ENCODE measurements at places on chromosomes 7 and 10. TPM values are rescaled to one million over a fixed set of nuclear protein-coding genes. Genes with fewer than 3 reads are reported as not detected.

- no peak for DNase-seq
These were observed 330.7 kb downstream of the CDC14C start for GRCh38 chr7:49255054-49255453.

DNA sequence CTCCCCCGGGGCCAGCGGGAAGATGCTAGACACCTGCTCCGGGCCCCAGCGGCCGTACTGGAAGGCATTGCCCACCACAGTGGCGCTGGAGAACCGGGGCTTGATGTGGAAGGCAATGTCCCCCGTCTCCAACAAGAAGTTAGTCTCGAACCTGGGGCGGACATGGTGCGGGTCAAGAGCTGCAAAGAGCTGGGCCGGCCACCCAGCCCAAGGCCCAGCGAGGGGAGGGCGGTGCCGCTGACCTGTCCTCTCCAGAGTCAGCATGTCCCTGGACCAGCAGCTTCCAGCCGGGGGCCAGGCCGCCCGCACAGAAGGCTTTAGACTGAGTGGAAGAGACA is 551 bp downstream of the GRIFIN start:
- no peak for DNase-seq

GRCh38 chr10:48459270-48460150 is 145.4 kb downstream of the ARHGAP22 start:
- no peak for DNase-seq

GRCh38 chr7:77465256-77465655 is 49.1 kb upstream of the GSAP start:
- no peak for DNase-seq

GRCh38 chr7:33792547-33793105 is 112.7 kb upstream of the BMPER start:
- no peak for DNase-seq

DNA sequence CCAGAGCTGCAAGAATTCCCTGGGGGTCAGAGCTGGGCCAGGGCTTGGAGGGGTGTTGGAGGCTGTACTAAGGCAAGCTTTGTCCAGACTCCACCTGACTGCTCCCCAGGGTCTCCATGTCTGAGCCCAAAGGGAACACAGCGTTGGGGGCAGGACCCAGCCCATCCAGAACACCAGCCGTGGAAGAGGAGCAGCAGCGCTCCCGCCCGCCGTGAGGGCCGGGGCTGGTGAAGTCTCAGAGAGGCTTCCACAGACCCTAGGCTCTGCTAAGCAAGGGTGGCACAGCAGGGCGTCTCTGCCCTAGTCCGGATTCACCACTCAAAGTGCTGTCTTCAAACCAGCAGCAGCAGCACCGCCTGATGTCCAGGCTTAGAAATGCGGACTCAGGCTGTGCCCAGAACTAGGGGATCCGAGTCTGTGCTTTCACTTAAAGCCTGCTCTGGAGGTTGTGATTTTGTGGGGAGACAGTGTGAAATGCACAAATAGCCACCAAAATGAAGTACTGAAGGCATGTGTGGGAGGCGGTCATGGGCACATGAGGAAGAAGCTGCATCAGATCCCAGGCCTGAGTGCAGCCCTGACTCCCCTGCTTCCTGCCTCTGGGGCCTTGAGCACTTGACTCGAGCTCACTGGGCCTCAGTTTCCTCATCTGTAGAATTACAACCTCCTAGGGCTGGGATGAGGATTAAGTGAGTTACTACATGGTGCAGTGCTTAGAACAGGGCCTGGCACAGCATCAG is 16.6 kb upstream of the AQP1 start:
- DNase-seq, result no peak

GRCh38 chr10:109895095-109895818 is 28.1 kb downstream of the XPNPEP1 start:
- no peak for DNase-seq

GRCh38 chr10:96025566-96025965 is 17.8 kb upstream of the CCNJ start:
- no peak for DNase-seq

DNA sequence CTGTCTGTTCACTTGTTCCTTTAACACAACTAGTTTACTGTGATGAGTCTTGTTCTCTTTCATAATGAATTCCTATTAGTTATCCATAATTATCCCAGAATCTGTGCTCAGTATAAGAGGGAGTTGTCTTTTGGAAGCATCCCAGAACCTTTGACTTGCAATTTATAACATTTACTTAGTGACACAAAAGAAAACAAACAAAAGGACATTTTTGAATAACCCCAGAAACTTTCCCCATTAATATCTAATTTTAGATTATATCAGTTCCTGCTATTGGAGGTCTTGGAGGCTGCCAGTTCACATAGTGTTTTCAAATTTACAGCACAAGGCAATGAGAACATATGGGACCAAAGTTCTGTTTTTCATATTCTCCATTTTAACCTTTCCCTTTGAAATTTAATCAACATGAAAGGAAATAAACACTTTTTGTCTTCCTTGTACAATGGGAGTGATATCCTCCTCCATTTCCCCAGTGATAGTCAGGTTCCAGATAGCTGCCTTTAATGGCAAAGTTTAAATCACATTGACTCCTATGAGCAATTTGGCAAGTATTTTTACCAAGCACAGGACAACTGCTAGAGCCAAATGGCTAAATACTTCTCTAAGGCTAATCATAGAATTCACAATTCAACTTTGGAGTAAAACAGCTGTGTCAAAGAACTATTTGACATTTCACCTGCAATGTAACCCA is 37.1 kb upstream of the GNAT3 start:
- no peak for DNase-seq

The TNS3 gene
- 95.8 TPM for total RNA-seq

The LIPF gene
- not detected for total RNA-seq

The FANK1 gene
- 7.9 TPM for total RNA-seq

The C10orf67 gene
- total RNA-seq, result not detected

The CALY gene
- total RNA-seq, result not detected

The HOXA7 gene
- total RNA-seq, result 2.2 TPM
